ENCODE measurements at places on chromosomes 2 and 18.

- DNase-seq: no peak
These were observed 167.1 kb downstream of the PDE1A start for GRCh38 chr2:182259629-182260150.

GRCh38 chr2:219142329-219142728, 18.3 kb downstream of the NHEJ1 start:
- DNase-seq: peak; percentile 37

- DNase-seq: no peak
These were observed 160.2 kb downstream of the GBX2 start for GRCh38 chr2:236008006-236008405.

DNA sequence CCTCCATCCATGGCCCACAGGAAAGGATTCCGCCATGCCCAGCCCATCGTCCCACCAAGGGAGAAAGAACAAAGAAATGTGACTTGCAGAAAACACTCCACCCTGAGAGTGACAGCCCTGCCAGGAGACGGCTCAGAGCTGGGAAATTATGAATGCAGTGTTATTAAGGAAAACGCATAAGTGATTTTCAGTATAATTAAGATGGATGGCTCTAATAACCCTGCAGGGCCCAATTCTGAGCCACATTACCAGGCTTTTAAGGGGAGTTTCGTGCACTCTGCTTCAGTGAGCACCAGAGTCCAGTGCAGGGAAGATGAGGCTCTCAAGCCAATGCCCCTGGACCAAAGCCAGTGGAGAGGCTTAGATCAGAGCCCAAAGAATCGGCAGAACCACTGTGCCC, 10.6 kb upstream of the TEX51 start:
- DNase-seq: no peak

DNA sequence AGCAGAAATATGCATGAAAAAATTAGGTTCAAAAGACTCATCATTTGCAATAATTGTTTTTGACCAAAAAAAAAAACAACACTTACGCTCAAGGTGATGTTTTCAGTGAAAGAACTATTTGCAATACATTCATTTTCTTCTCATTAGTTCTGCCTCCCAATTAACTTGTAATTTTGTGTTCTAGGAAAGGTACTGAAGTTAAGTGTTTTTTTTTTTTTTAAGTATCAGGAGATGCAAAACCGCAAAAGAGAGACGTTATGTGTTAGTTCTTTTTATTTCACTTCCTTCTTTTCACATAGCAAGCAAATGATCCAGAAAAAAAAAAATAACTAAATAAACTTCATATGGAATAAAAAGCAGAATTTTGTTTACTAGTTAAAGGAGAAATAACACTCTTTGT, 735.2 kb upstream of the GCFC2 start:
- DNase-seq: no peak

DNA sequence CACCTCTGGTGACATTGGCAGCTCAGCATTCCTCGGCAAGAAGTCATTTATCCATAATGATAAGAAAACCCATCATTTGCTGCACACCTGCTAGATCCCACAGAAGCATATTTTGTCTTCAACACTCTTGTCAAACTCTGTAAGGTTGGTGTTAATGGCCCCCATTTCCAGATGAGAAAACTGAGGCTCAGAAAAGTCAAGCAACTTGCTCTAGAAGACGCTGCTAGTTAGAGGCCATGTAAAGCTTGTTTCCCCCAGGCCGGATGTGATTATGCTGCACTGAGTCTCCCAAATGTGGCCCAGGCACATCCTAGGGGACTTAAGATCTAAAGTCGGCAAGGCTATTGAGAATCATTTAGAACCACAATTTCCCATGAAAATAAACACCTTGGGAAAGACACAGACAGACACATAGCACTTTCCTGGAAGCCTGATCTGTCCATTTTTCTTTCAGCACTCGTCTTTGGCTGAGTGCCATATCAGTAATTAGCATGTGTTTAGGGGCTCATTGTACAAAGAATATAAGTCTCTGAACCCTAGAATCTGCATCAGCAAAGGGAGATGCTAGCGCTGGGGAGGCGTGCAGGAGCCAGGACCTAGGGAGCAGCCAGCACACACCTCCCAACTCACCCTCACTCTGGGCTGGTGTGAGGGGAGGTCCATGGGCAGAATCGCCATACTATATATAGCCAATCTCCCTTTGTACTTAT, 39.3 kb downstream of the C1QL2 start:
- DNase-seq: no peak

DNA sequence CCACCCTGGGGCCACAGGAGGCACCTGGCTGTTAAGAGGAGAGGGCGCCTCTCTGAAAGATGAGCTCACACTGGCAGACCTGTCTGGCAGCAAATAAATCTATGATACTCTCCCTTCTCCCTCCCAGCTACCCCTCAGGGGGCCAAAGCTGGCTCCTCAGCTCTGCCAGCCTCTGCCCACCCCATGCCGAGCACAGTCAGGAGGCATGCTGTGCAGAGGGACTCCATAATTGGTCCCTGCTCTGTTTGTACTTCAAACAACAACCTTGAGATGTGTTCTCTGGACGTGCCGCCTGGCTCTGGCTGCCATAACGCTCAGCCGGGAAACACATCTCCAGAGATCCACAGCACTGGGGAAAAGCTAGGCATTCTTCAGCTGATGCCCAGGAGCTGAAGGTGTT, 126.7 kb downstream of the GALNT14 start:
- no peak for DNase-seq

DNA sequence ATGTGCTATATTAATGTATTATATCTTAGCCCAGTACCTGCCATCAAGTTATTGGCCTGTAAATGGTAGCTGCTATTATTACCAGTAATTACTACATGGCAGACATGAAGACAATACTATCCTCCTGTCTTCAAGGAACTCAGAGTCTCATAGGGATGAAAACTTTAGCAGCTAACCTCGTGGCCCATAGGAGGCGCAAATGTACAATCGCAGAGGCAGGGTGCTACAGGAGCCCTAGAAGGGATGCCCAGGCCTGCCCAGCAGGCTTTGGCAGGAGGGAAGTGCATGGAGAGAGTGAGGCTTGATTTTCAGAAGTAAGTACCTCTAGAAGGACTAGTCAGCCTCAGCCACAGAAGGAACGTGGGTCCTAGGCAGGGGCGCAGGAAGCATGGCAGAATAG, 44.7 kb upstream of the KIDINS220 start:
- DNase-seq: no peak

GRCh38 chr2:10003206-10004125, 39.9 kb upstream of the KLF11 start:
- DNase-seq: no peak

GRCh38 chr2:232026910-232027309, 65.4 kb downstream of the DIS3L2 start:
- DNase-seq: no peak

GRCh38 chr2:157685572-157685971, 56.9 kb upstream of the ACVR1C start:
- no peak for DNase-seq

GRCh38 chr2:98483257-98483861, 38.7 kb downstream of the INPP4A start:
- DNase-seq: no peak

- no peak for DNase-seq
These were observed 923.2 kb downstream of the CPS1 start for GRCh38 chr2:211479536-211480150.

All from astrocyte of the cerebellum (primary cell).